NCI-H345 (cell line): ENCODE measurements at places on chromosomes 1 and 21.

DNA sequence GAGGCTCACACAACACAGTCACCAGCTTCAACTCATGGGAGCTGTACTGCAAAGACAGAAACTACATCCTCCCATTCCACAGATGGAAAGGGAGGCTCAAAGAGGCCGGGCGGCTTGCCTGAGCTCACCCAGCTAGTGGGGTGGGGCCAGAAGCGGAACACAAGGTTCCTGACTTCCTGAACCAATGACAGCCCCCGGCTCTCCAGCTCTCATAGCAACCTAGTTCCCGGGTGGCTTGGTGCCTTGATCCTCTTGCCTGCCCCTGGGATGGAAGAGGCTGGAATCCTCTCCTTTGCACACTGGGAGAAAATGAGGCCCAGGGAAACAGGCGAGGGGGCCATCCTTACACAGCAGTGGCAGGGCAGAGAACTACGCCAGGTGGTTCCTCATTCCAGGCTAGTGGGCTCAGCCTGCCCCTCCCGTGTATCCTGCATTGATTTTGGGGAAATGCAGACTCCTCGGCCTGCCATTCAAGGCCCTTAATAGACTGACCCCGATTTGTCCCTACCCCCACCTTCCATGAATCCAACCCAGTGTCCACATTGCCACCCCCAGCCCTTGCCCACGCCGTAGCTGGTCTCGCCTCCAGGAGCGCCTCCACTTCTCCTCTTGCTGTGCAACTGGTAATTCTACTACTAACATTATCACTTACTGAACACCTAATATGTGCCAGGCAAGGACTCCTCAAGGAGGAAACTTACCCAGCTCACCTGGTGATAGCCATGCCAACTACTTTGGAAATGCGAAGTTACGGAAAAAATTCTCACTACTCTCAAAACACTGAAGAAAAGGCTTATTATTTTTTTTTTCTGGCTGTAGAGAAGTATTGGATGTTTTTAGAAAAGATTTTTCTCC lies 5.0 kb downstream of the RAP1GAP start:
- no peak for DNase-seq

GRCh38 chr1:222893255-222893654 lies 78.4 kb downstream of the DISP1 start:
- DNase-seq, result no peak

DNA sequence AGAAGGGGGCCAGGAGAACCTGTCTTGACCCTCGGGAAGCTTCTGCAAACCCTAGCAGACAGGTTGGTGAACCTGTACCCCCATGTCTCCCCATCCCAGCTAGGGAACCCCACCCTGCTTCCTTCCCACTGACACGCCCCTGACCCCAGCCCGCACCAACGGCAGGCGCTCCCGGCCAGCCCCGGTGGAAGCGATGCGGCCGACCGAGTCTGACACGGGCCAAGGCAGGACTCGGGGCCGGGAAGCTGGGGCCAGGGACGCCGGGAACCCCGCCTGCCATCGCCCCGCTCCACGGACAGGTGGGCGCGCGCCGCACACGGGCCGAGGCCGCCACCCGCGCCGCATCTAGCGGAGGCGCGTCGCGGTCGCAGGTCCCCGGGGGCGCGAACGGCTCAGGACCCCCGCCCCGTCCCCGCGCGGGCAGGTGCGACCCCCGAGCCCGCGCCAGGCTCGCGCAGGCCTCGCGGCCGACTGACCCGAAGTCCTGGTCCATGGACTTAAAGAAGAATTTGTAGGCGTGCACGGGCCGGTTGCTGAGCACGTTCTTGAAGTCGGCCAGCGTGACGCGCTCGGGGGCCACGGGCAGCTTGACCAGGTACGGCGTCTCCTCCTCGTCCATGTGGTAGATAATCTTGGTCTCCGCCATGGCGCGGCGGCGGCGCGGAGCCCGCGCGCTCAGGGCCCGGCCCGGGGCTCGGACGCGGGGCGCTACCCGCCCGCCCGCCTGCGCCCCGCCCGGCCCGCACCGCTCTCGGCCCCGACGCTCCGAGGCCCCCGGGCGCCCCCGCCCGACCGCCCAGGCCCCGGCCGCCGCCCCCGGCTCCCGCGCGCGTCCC lies 580 bp downstream of the DVL1 start:
- no peak for DNase-seq

DNA sequence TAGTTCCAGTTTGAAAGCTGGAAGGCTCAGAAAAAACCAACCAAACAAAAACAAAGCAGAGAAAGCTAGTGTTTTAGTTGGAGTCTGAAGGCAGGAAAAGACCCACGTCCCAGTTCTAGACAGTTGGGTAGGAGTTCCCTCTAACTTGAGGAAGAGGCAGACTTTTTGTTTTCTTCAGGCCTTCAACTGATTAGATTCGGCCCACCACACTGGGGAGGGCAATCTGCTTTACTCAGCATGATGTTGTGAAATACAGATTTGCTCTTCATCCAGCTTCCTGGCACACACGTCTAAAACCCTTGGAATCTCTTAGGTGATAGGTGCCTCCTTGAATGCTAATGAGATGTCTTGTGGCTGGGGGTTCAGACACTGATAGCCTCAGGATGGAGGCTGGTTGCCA lies 49.1 kb upstream of the CSF3R start:
- no peak for DNase-seq

- DNase-seq, result no peak
Measured at GRCh38 chr1:233086961-233087881, 136.8 kb downstream of the NTPCR start.
